GM04504 (cell line): ENCODE measurements at places on chromosomes 6 and 20.

DNA sequence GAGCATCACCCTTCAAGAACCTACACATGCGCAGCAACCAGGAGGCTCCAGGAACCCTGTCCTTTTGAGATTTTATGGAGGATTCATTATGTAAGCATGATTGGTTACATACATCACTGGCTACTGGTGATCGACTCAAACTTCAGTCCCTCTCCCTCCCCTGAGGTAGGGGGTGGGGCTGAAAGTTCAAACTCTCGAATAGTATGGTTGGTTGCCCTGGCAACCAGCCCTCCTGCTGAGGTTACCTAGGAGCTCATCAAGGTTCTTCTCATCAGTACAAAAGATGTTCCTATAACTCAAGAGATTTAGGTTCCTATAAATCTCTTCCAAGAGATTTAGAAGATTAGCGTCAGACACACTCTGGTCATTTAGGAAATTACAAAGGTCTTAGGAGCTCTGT, 21.9 kb upstream of the ZSCAN9 start:
- DNase-seq = no peak

DNA sequence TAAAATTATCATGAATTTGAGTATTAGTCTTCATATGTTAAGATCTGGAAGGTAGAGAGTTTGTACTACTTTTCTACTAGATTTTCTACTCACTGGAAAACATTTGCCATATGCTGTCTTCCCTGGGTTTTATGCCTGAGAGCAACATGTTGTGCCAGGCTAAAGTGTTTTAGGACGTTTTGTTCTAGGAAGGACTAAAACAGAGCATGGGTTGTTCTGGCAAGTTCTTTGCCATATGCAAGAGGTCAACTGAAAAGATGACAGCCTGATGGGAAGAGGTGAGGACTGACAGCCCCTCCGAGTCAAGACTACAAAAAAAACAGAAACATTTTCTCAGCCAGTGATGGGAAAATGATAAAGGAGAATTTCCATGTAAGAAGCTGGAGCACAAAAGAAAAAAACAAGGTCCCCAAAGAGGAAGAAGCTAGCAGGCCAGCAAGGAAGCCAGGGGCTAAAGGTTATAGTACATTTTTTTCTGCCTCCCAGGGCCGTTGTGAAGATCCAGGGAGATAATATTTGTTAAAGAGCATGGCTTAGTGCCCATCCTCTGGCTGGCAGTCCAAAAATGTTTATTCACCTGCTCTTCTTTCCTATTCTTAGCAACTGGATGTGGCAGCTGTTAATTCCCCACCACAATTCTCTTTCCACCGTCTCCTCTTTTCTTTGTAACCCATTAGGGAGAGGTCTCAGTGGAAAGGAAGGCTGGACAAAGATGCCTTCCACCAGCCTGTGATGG, 7.8 kb downstream of the SCGN start:
- no peak for DNase-seq

DNA sequence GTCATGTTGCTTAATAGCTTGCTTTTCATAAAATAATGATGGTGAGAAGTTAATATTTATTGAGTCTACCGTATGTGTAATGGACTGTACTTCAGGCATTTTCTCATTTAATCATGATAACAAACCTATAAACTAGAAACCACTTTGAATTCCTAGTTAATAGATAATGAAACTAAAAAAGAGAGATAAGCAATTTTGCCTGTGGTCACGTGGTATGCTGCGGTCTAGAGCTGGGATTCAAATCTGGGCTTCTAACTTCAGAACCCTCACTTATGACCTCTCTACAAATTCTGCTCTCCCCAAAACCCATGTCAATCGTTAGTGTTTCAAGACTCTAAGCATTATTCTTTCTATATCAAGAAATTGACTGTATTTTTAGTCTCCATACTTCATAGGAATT, 700.7 kb downstream of the PRKN start:
- no peak for DNase-seq

DNA sequence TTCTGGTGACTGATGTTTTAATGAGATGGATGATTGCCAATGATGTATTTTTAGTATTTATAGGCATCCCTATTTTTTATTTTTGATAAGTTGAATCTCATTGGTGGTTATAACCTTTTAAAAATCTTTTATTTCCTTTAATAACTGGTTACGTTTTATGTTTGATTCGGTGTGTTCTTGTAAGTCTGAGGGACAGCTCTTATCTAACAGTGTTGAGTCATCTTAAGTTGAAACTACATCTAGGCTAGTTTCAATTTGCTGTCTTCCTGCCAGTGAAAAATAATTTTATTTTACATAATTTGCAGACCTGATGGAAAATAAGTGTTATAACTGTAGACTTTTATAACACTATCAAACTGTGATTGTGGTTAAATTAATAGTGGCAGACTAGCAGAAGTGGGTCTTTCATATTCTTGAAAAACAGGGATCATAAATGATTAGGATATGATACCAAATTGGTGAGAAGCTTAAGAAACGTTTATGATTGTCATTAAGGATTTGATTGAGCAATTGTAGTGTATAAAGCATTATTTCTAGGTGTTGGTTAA, 4.6 kb downstream of the AFDN start:
- no peak for DNase-seq

DNA sequence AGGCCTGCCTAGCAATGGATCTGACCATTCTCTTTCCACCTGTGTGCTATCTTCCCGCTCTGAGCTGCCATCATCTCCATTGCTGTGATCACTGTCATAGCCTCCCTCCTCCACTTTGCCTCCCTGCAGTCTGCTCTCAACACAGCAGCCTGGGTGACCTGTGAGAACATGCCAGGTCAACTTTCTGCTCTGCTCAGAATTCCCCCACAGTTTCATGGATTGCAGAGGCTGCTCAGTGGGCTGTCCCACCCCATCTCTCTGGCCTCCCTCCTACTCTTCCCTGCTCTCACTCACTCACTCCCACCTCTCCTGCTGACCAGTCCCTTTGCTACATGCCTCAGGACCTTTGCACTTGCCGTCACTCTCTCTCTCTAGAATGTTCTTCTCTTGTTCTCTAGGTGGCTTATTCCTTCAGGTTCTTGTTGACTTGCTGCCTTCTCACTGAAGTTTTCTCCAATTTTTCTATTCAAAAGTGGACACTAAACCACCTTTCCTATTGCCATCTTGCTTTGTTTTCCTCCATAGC, 159.9 kb downstream of the CD83 start:
- DNase-seq = no peak

DNA sequence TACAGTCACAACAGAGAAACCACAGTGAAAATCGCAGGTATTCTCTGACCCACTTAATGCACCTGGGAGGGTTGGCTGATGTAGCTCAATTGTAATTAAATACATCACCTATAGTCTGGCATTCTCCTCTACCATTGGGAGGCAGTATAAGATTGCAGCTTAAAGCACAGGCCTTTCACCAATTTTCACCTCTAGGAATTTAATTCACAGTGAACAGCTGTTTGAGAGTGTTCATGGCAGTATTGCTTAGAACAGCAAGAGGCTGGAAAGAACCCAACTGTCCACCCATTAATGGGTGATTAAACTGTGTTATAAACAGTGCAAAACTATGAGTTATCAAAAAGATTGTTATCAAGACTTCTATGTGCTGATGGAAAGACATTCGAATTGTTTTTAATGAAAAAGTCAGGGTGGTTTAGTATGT, 2.0 kb downstream of the EDEM2 start:
- DNase-seq = no peak

- DNase-seq = no peak
Observed at GRCh38 chr6:82437701-82438100, 74.1 kb downstream of the TPBG start.

GRCh38 chr6:42819803-42820511, 38.1 kb downstream of the BICRAL start:
- DNase-seq = no peak

DNA sequence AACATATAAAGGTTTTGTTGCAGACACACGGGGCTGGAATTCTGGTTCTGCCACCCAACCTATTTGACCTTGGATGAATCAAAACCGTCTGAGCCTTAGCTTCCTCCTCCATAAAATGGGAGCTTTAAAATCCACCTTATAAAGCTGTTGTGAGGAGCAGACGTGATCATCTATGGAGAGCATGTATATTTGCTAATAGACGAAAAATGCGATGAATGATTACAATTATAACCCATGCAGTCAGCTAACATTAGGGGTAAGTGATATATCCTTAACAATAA, 586 bp upstream of the NUP153 start:
- DNase-seq = no peak

DNA sequence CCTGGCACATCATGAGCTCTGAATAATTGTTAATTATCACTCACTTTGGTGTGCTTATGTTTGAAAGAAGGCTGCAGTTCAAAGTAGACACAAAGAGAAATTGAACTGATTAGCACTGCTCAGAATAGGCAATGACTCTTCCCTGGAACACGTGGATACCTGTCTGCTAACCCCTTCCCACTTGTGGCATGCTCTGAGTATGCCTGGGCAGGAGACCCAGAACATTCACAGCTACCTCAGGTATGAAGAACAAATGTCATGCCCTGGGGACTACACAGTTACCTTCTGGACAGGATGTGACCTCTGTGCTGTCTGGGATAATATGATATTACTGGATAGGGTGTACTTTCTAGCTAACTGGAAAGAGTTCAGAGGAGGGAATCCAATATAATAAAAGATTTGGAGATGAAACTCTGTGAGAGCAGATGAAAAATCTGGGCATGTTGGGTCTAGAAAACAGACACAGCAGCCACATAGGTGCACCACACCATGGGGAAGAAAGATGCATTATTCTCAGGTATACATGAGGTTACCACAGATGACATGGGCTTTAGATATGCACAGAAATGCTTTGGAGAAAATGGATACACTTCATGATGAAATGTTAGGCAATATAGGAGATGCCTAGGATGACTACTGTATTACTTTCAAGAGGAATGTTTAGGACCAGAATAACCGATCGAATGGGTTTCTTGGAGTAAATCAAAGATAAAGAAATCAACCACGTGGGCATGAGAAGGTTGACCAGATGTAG, 324.2 kb upstream of the PREP start:
- no peak for DNase-seq

GRCh38 chr6:101537753-101538316, 144.3 kb downstream of the GRIK2 start:
- no peak for DNase-seq

DNA sequence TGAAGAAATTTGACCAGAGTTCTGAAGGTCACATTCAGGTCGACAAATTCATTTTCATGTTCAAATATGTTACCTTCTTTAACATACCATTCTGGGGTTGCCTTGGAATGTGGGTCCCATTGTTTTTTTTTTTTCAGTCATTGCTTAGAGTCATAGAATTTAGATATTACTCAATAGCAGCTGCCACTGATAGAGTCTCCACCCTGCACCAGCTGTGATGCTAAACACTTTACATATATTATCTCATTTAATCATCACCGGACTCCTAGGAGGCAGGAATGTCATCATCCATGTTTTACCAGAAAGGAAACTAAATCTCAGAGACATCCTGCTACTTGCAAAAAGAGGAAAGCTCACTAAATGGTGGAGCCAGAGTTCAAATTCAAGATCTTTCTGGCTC, 204.7 kb downstream of the ESR1 start:
- no peak for DNase-seq

GRCh38 chr6:12566618-12567123, 149.9 kb upstream of the PHACTR1 start:
- DNase-seq = no peak

GRCh38 chr20:15248618-15249395, 911.4 kb upstream of the FLRT3 start:
- DNase-seq = no peak

DNA sequence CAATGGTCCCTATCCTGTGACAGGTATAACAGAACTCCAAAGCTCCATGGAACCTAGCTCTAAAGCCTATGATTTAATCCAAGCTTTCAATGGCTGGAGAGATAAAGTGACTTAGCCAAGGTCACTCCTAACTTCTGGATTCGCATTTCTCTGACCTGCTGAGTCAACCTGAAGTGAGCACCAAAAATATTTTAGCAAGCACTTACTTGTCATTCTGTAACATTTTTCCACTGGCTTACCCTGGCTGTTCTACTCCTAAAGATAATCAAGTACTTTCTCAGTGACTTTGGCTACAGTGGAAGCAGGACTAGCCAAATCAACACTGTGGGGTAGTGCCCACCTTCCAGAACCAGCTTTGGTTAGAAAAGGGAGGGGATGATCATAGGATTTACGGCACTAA, 188.3 kb downstream of the OGFRL1 start:
- DNase-seq = no peak

DNA sequence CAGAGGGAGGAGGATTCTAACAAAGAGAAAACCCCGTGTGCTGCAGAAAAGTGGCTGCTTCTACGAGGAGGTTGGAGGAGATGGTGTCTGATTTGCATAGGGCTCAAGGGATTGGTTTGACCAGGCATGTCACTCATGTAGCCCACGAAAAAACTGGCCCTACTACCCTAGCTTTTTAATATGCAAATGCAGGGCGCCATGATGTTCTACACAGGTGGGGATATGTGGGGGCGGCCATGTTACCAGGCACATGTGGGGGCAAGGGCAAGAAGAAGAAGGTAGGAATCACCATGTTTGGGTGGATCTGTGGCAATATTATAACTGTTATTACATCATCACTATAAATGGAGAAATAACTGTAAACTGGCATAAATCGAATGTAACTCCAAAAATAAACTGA, 9.9 kb downstream of the KIAA1755 start:
- DNase-seq = no peak

GRCh38 chr6:117344444-117345291, 79.3 kb downstream of the VGLL2 start:
- no peak for DNase-seq

GRCh38 chr6:38638941-38639497, 710 bp downstream of the BTBD9 start:
- peak; percentile 24 for DNase-seq

DNA sequence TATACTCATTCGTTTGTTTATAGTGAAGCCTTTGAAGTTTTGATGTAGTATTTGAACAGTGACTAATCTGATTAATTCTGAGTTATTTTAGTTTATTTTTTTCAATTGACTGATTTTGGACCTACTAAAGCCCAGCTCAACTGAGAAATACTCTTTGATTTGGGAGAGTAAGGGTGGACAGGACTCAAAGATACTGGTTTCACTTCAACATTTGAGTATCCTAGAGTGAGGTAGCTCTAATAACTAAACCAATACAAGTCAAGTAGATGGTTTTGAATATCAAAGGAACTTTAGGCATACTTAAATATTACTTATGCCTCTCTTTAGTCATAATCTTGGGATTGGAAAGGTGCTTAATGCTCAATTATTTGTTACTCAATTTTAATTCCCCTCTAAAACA, 65.6 kb downstream of the ZNF292 start:
- no peak for DNase-seq

- no peak for DNase-seq
Observed at GRCh38 chr6:131292145-131292938, 157.1 kb downstream of the AKAP7 start.

- DNase-seq = no peak
Observed at GRCh38 chr6:8229915-8230756, 127.8 kb upstream of the EEF1E1 start.

GRCh38 chr6:36839749-36840431, 646 bp upstream of the CPNE5 start:
- DNase-seq = no peak

GRCh38 chr6:112466373-112467151, 119.4 kb downstream of the RFPL4B start:
- peak; percentile 35 for DNase-seq
